Activated T-helper 1 cell treated with anti-CD3 and anti-CD28 coated beads, Interleukin-2, amount 50 U/mL, for 16 hours (primary cell): ENCODE measurements at places on chromosomes 1 and 21.

DNA sequence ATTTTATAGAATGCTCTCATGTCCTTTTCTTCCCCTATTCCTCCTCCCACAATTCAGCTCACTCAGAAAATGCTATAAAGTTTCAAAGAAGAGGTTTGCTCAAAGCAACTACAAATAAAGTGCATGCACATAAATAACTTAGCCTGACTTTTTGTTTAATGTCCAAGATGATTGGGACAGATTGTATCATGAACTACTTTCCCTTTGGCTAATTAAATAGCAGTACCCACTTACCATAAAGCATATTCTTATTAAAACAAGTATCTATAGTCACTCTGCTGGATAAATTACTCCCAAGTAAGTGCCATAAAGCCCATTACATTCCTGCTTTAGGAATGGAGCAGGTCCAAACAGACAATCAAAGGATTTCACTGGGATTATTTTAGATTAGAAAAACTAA, 576.0 kb downstream of the LMO4 start:
- DNase-seq: no peak

GRCh38 chr1:32877211-32878110, 6.7 kb upstream of the FNDC5 start:
- no peak for DNase-seq

DNA sequence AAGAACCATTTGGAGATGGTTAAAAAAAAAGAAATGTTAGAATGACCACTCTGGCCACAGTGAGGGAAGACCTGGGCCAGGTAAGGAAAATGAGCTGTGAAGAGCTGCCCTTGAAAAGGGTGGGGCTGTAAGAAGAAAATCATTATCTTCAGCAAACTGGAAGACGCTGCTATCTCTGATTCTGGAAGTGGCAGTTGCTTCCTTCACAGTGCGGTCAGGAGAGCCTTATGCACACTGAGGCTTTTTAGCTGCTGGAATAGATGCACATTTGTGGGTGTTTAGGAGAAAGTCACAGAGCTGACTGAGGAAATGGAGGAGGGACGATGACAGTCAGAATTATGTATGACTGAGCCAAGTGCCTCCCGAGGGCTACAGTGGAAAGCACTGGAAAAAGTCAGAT, 91.6 kb downstream of the TBX19 start:
- no peak for DNase-seq

DNA sequence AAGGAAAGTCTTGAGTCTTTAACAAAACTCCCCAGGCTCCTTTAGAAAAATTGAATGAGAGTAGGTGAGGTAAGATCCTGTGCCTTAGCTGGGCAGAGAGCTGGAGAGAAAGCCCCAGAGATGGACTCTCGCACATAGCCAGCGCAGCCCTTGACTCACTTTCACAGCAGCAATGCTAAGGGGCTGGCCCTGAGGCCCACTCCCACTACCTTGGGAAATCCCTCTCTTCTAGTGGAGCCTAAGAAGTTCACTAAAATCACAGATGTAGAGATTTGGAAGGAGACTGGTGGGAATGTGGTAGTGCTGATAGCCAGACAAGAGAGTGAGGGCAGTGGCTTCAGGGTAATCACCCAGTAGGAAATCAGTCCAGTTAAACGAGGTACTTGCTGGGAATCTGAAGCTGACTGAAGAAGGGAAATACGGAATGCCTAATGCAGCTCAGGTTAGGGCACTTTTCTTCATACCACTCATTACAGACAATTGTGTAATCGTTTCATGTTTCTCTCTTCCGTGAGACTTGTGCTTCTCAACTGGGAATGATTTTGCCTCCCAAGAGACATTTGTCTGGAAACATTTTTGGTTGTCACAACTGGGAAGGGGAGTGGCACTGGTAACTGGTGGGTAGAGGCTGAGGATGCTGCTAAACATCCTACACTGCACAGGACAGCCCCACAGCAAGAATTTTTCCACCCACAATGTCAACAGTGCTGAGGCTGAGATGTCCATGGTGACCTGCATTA, 42.4 kb upstream of the LRRC8C start:
- DNase-seq: no peak

- no peak for DNase-seq
Measured at GRCh38 chr1:158821723-158822122, 9.4 kb upstream of the MNDA start.
